ENCODE measurements at places on chromosomes 4 and X. TPM values are rescaled to one million over a fixed set of nuclear protein-coding genes. Genes with fewer than 3 reads are reported as not detected.

The CAMK2D gene
- 116 TPM for total RNA-seq

DNA sequence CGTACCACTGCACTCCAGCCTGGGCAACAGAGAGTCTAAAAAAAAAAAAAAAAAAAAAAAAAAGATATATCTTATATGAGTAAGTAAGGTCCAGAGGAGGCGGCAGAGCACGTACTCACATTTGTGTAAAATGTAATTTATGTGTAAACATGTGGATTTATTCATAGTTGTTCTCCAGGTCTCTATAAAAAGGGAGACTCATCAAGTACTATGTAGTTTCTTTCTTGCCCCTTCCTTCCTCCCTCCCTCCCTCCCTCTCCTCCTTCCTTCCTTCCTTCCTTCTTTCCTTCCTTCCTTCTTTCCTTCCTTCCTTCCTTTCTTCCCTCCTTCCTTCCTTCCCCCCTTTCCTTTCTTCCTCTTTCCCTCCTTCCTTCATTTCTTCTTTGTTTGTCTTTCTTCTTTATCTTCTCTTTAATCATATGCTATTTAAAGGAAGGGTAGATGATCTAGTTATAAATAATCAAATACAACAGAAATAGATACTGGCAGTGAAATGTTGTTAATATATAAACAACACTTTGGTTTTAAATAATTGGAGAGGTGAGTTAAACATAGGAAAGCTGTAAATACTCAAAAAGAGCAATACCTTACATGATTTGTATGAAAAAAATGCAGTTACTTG lies 344.8 kb downstream of the ANK2 start:
- no peak overlapping the region for H3K27ac ChIP-seq
- no peaks in the 10 kb centered on the region for H3K27me3 ChIP-seq
- no peaks in the 10 kb centered on the region for H3K36me3 ChIP-seq
- H3K4me1 ChIP-seq = no peaks in the 10 kb centered on the region

- H3K27ac ChIP-seq = no peak overlapping the region
- no peak for DNase-seq
- no peaks in the 10 kb centered on the region for H3K36me3 ChIP-seq
- no peaks in the 10 kb centered on the region for H3K27me3 ChIP-seq
- H3K4me3 ChIP-seq = no peak overlapping the region
These were observed 266.2 kb downstream of the PPP3CA start for GRCh38 chr4:101081166-101081565.

DNA sequence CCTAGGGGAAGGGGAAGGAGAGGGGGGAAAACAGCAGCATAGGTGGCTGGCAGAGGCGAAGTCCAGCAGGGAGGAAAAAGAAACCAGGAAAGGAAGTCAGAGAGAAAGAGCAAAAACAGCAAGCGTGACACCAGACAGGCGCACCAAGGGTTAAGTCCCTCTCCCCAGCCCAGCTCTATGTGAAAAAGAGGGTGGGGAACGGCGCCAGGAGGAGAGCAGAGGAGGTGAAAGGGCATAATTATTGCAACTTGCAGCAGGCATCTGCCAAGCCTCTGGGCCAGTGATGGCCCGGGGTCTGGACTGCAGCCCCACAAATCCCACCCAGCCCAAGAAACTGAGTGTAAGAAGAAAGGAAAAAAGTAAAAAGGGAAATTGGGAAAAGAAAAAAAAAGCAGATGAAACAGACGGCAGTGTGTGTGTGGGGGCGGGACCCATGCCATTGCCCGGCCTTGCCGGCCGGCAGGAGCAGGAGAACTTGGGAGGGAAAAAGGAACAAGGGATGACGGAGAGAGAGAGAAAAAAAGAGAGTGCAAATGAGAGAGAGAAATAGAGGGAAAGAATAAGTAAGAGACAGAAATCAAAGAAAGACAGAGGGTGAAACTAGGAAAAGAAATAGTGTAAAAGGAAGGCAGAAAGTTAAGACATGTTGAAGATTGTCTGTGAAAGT lies 14.1 kb upstream of the RHOXF2 start:
- no peaks in the 10 kb centered on the region for H3K4me1 ChIP-seq
- H3K27ac ChIP-seq = no peak overlapping the region
- H3K27me3 ChIP-seq = no peaks in the 10 kb centered on the region
- H3K4me3 ChIP-seq = no peak overlapping the region

The ASB12 gene
- total RNA-seq = 23.8 TPM

The CLNK gene
- total RNA-seq = not detected

GRCh38 chrX:78387364-78387763 lies 60.0 kb upstream of the CYSLTR1 start:
- H3K27me3 ChIP-seq = no peaks in the 10 kb centered on the region
- H3K36me3 ChIP-seq = no peaks in the 10 kb centered on the region
- DNase-seq = no peak
- no peaks in the 10 kb centered on the region for H3K4me1 ChIP-seq

The FRMPD3 gene
- not detected for total RNA-seq
